Neural progenitor cell (in vitro differentiated cells): ENCODE measurements at places on chromosomes 11 and 22. TPM values are rescaled to one million over a fixed set of nuclear protein-coding genes. Genes with fewer than 3 reads are reported as not detected.

The MIAT gene
- total RNA-seq, result 262 and 277 TPM in 2 replicates

The F2 gene
- total RNA-seq, result 0.06 TPM in 1 of 2 replicates, not detected in the other

The DNAL4 gene
- 10.7 and 24.3 TPM in 2 replicates for total RNA-seq

The SULT4A1 gene
- 14.2 and 15.7 TPM in 2 replicates for total RNA-seq

DNA sequence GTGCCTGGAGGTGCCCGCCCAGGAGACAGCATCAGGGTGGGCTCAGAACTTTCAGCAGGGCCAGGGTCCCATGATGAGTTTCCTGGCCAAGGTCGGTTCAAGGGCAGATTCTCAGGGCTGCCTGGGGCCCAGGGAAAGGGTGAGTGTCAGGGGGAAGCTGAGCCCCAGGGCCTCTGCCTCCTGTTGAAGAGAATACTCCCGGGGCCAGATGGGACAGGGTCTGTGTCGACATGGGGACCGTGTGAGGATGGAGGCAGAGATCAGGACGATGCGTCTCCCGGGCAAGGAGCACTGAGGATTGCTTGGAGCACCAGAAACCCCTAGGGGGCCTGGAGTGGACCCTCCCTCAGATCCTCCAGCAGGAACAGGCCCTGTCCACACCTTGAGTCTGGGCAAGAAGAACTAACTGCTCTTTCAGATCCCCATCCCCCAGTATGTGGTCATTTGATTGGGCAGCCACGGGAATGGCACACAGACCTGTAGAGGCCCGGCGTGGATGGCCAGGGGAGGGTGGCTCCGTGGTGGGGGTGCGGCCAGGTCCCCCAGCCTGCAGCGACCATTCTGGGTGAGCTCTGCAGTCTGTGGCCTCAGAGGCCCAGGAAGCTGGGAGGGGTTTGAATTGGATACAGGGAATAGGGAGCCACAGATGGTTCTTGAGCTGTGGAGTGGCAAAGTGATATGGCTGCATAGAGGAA, 1078.7 kb downstream of the BRD1 start:
- no peak for DNase-seq
- H3K36me3 ChIP-seq, result no peaks in the 10 kb centered on the region
- no peak overlapping the region for H3K27ac ChIP-seq
- H3K4me1 ChIP-seq, result no peaks in the 10 kb centered on the region
- H3K27me3 ChIP-seq, result no peaks in the 10 kb centered on the region

DNA sequence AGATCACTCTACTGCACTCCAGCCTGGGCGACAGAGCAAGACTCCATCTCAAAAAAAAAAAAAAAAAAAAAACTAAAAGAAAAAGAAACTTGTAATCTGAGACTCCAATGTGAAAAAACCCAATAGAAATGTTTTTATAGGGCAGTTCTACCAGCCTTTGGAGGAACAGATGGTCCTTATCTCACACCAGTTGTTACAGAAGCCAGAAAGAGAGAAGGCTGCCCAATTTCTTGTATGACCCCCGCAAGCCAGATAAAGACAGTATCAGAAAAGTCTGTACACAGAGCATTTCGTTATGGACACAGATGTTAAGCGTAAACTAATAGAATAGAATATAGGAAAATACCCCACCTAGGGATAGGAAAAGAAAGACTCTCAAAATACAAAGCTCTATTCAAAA, 11.3 kb upstream of the TSGA10IP start:
- no peaks in the 10 kb centered on the region for H3K36me3 ChIP-seq
- no peak overlapping the region for H3K4me3 ChIP-seq
- H3K27ac ChIP-seq, result no peak overlapping the region
- no peaks in the 10 kb centered on the region for H3K4me1 ChIP-seq
- DNase-seq, result no peak
- no peaks in the 10 kb centered on the region for H3K27me3 ChIP-seq

GRCh38 chr11:112941104-112941503, 20.1 kb upstream of the NCAM1 start:
- no peaks in the 10 kb centered on the region for H3K4me1 ChIP-seq
- no peaks in the 10 kb centered on the region for H3K27me3 ChIP-seq
- no peak for DNase-seq
- H3K27ac ChIP-seq, result no peak overlapping the region
- H3K36me3 ChIP-seq, result no peaks in the 10 kb centered on the region
- H3K4me3 ChIP-seq, result no peak overlapping the region

- no peaks in the 10 kb centered on the region for H3K27me3 ChIP-seq
- no peak for DNase-seq
- H3K4me3 ChIP-seq, result no peak overlapping the region
- H3K36me3 ChIP-seq, result no peaks in the 10 kb centered on the region
- H3K27ac ChIP-seq, result no peak overlapping the region
- no peaks in the 10 kb centered on the region for H3K4me1 ChIP-seq
These were observed 21.2 kb downstream of the GRAMD1B start for GRCh38 chr11:123451183-123451781.
